ENCODE measurements at places on chromosomes 12 and 14.

GRCh38 chr14:82786483-82786880 lies 1252.8 kb upstream of the SEL1L start:
- no peak for DNase-seq

DNA sequence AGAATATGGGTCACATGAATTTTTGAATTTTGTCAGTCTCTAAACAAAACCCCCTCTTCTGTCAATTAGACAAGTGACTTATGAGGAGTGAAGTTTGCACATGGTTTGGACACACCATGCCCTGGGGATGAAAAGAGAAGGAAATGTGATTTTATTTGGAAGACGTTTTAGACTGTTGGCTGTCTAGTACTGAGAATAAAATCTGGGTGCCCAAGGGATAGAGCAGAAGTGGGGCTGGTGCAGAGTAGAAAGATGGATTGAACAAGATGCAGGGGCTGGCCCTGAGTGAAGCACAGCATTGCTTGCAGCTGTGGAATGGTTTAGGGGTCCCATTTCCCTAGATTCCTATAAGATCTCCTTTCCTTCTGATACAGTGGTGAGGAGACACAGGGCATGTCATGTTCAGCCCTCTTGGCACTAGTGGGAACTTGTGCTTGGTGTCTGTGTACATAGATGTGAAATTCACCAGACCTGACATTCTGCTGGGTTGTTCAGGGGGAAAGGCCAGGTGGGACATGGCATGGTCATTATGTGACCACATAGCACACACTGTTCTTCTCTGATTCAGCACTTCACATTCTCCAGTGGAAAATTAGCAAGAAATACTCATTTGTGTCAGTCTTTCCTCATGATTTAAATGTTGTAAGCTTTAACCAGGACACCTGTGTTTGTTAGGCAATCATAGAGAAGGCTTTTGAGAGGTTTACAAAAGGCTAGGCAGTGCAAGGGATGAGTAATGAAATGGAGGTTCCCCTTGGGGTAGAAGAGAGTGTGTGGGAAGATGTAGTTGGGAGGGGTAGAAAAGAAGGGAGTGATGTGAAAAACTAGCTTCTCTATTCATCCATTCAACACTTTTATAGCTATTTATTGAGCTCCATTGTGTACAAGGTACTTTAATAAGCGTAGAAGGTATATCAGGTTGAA lies 202.3 kb upstream of the IGF1 start:
- no peak for DNase-seq

GRCh38 chr14:96390965-96391292 lies 999 bp upstream of the AK7 start:
- DNase-seq, result no peak

DNA sequence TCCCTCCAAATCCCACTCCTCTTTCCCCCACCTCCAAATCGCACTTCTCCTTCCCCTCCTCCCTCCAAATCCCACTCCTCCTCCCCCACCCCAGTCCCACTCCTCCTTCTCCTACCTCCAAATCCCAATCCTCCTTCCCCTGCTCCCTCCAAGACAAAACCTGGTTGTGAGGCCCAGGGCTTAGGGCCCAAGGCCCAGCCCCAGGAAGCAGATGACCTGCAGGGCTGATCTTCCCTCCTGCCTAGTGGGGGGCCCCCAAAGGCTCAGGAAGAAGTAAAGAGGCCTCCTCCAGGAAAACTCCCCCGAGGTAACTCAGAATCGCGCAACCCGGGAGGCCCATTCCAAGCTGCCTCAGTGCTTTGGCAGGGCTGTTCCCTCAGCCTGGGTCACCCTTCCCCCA lies 34.4 kb downstream of the NCOR2 start:
- no peak for DNase-seq

GRCh38 chr14:87643005-87643404 lies 350.0 kb downstream of the GALC start:
- no peak for DNase-seq

- DNase-seq, result no peak
Measured at GRCh38 chr14:49924852-49925251, 32.0 kb downstream of the ARF6 start.

DNA sequence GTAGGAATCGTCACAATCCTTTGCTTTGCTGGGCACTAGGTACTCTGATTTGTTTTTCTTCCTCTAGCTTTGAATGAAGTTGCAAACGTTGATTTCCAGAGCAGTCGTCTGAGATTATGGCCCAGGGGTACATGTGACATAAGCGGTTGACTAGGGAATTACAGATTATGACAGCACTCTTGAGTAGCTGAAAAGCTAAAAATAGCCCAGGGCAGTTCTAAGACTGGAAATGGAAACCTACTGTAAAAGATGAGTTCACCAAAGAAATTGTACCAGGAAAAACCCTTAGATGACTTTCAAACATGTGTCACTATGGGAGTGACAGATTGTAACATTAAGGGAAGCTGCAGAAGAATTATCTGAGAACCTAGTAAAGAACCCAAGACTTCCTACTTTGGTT lies 108.5 kb downstream of the ANO6 start:
- no peak for DNase-seq

- DNase-seq, result no peak
Measured at GRCh38 chr12:12091977-12092663, 21.4 kb downstream of the BCL2L14 start.

- DNase-seq, result no peak
Measured at GRCh38 chr12:84218406-84218805, 694.2 kb downstream of the SLC6A15 start.

Data from AG04450 (cell line).